Activated CD8-positive, alpha-beta memory T cell treated with anti-CD3 and anti-CD28 coated beads, Interleukin-2, amount 50 U/mL, for 48 hours (primary cell): ENCODE measurements at places on chromosomes 5 and 9.
A peak's percentile ranks its signal among the peaks of the same experiment; 100 is the strongest.

DNA sequence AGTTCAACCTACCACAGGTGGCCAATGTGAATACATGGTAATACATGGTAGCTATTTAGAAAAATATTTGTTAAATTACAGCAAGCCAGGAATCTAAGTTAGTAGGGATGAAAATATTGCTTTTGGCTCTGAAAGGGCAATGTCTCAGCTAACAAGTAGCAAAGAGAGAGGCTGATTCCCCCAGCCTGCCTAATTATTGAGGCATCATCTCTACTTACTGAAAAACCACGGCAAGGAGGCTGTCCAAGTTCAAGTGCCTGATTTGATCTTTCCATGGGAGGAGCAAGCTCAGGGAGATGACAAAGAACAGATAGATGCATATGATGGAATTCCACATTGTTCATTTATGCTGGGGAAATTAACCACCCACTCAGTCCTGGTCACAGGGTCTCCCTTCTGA is 28.7 kb upstream of the UBTD2 start:
- DNase-seq = no peak

DNA sequence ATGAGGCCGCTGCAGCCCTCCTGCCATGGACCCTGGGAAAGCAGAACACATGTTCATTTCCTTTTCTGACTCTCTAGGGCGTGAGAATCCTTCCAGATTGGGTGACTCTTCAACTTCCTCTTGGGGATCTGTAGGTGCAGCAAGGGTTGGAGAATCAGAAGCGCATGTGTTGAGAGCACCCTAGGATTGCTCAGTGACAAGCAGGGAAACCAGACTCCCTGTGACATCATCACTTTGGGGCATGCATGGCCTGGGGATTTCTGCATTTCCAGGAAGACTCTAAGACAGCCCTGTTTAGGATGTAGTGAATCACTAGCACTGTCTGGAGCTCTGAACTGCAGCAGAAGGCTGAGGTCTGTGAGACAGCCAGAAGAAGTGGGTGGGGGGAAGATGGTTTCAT is 15.1 kb upstream of the LCP2 start:
- DNase-seq = peak; percentile 73

GRCh38 chr9:84668196-84669012 is 1.1 kb upstream of the NTRK2 start:
- peak; percentile 73 for DNase-seq

GRCh38 chr9:70589571-70590314 is 175.3 kb upstream of the KLF9 start:
- DNase-seq = no peak

GRCh38 chr9:123067136-123067535 is 33.7 kb downstream of the GPR21 start:
- no peak for DNase-seq
